Astrocyte (in vitro differentiated cells and primary cell): ENCODE measurements at places on chromosomes 1 and 21.

- no peak for DNase-seq
These were observed 468.1 kb downstream of the RPS6KC1 start for GRCh38 chr1:213519098-213519497.

GRCh38 chr1:50155541-50155940 is 46.8 kb downstream of the ELAVL4 start:
- no peak for DNase-seq

GRCh38 chr1:54486907-54487306 is 61.1 kb upstream of the ACOT11 start:
- no peak for DNase-seq

- no peak for DNase-seq
These were observed 12.2 kb downstream of the HLX start for GRCh38 chr1:220891224-220892085.

DNA sequence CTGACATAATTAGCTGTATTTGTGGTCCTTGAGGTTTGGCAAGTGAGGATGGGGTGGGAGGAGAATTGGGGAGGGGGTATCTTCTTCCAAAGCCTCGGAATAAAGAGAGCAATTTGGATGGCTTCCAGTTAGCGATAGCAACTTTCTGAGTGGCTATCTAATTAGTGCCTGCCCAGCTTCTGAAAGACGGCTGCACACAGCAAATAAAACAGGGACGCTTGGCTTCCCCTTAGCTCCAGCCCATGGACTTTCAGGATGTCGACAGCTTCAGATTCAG is 31.1 kb downstream of the KLHDC7A start:
- DNase-seq, result no peak

DNA sequence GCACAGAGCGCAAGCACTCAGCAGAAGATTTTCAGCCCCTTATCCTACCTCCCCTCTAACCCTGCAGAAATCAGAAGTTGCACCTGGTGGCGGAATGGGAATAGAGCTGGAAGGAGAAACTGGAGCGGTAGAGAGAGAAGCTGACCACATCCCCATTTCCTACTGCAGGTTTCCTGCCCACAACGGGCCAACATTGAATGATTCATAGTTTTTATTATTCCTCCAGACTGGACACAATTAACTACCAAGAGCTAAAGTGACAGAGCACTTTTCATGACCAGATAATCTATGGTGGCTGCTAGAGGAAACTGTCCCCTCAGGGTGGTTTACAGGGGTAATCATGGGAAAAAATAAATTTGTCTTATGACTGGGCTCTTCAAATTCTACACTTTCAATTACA is 21.3 kb upstream of the LRRC8D start:
- DNase-seq, result peak; percentile 14

- DNase-seq, result no peak
These were observed 168.6 kb downstream of the PRDM16 start for GRCh38 chr1:3237570-3237969.

- DNase-seq, result no peak
These were observed 494.5 kb upstream of the LRRC7 start for GRCh38 chr1:69073176-69073575.

GRCh38 chr1:198637916-198638437 is 863 bp upstream of the PTPRC start:
- DNase-seq, result no peak

- DNase-seq, result no peak
These were observed 34.2 kb downstream of the AHDC1 start for GRCh38 chr1:27569506-27570291.

DNA sequence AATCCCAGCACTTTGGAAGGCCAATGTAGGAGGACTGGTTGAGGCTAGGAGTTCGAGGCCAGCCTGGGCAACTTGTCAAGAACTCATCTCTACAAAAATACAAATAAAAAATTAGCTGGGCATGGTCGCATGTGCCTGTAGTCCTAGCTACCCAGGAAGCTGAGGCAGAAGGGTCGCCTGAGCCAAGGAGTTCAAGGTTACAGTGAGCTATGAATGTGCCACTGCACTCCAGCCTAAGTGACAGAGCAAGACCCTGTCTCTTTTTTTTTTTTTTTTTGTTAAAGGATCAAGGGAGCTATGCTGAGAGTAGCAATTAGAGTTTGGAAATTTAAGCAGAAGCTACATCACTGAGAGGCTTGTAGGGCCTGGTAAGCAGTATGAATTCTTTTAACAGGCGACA is 70.9 kb downstream of the EIF4G3 start:
- no peak for DNase-seq

DNA sequence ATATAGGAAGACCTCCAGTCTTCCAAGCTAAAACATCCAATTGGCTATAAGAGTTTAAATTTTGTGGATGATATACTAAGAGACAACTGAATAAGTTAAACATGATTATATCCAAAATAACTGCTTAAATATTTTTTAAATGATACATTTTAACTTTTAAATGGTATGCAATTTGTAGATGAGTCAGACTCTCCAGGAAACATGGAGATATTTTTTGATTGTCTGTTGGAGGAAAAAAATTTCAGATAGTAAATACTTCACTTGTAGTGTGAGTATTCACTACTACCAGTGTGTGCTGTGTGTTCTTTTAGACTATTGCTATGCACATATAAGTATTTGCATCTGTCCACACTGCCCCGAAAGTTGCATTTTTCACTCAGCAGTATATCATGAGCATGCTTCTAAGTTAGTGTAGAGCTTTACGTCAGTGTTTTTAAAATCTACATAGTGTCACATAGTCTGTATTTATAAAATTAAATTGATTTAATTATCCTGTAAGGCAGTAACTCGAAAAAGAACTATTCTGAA is 91.1 kb downstream of the USP25 start:
- peak; percentile 19 for DNase-seq

- peak; percentile 57 for DNase-seq
These were observed 14.7 kb upstream of the CYYR1 start for GRCh38 chr21:26587736-26588201.

DNA sequence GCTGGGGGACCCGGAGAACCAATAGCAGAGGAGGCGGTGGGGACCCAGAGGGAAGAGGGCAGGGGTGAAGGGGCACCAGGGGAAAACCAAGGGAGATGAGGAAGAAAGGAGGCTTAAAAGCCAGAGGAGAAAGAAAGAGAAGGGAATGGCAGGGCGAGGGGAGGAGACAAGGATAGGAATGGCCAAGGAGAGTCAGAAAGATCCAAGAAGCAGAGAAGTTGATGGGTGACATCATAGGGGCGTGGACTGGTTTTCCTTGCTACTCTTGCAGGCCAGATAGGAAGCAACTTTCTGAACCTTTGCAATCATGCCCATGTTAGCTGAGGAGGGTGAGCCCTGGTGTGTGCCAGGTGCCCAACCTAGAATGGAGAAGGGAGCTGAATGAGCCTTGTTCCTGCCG is 5.4 kb downstream of the NPR1 start:
- no peak for DNase-seq
